ENCODE measurements at places on chromosomes 13 and 19.
A peak's percentile ranks its signal among the peaks of the same experiment; 100 is the strongest.

GRCh38 chr19:4061178-4061682 lies 5.5 kb downstream of the ZBTB7A start:
- no peak for DNase-seq

DNA sequence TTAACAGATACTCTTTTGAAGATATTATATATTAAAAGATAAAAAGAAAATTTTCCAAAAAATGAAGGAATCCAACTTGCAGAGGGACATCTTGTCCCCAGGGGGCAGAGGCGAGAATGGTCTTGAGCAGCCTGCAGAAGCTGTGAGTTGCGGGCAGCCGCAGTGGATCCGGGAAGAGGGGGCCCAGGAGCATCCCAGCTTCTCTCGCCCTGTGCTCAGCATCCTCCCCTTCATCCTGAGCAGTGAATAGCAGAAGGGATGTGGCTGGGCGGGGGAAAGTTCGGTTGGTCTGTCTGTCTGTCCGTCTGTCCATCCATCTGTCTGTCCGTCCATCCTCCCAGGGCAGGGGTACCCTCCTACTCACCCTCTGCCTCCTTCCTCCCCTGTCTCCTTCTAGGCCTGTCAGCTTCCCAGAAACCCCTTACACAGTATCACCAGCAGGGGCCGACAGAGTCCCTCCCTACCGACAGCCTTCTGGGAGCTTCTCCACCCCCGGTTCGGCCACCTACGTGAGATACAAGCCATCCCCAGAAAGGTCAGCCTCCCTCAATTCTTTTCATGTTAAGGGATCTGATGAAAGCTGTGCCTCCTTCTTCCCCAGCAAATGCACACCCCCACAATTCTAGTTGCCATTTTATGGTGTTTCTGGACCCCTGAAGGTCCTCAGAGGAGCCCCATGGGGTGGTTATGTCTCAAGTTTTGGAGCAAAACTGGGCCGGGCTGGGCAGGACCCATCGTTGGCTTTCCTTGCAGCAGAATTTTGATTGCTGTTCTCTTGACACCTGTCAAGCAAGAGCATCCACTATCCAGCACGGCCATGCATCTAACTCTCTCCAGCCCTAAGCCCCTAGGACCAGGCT lies 81.6 kb downstream of the DPF1 start:
- peak; percentile 78 for DNase-seq

DNA sequence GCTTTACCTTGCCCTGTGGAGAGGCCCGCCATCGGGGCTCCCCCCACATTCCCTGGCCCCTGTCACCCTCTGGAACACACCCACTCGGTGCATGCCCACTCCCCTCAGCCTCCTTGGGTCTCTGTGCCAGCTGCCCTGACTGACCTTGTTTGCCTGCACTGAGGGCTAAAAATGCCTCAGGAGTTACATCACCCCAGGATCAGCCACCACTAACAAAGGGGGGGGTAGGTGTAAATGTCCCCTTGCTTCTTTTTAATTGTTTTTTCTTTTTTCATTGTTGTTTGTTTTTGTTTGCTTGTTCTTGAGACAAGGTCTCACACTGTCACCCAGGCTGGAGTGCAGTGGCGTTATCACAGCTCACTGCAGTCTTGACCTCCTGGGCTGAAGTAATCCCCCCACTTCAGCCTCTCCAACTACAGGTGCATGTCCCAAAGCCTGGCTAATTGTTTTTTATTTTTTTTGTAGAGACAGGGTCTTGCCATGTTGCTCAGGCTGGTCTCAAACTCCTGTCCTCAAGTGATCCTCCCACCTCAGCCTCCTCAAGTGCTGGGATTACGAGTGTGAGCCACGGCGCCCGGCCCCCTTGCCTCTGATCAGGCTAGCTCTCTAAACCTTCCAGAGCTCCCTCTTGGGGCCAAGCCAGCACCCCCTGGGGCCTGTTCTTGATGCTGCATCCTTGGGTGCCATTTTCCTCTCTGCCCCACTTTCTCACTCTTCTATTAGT lies 297.1 kb downstream of the UQCRFS1 start:
- no peak for DNase-seq

GRCh38 chr13:101785858-101786257 lies 333.4 kb downstream of the ITGBL1 start:
- DNase-seq = peak; percentile 76

- peak; percentile 85 for DNase-seq
Measured at GRCh38 chr19:49347835-49348234, 12.6 kb downstream of the CD37 start.

- no peak for DNase-seq
Measured at GRCh38 chr13:84238381-84238780, 356.1 kb upstream of the SLITRK1 start.

- DNase-seq = no peak
Measured at GRCh38 chr19:7288977-7289376, 5.2 kb downstream of the INSR start.

- DNase-seq = peak; percentile 52
Measured at GRCh38 chr19:39557811-39558623, 18.1 kb upstream of the EID2 start.

DNA sequence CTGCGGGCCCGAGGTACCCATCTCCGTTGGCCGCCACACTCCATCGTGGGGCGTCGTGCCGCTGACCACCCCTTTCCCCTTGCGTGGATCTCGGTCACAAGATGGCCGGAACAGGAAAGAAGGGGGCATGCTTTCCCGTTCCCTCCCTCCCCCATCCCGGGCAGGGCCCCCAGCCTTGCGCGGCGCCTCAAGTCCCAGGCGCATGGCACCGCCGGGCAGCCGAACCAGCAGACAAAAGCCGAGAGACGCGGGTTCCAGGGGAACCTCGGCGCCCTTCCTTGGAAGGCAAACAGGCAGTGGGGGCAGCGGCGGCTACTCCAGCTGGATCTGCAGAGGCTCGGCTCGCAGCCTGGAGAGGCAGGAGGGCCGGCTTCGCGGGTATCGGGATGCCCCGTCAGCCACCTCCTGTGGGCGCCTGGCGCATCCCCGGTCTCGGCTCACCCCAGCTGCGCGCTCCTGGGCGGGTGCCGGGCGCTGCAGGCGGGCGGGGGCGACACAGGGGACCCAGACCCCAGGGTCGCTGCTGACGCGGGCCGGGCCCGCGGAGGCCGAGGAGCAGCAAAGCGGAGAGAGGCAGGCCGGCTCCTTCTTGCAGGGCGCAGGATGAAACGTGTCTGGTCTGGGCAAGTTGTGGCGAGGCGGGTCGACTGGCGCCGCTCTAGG lies 439 bp downstream of the DZIP1 start:
- peak; percentile 39 for DNase-seq

- DNase-seq = no peak
Measured at GRCh38 chr13:91537376-91537775, 139.0 kb downstream of the GPC5 start.

- DNase-seq = peak; percentile 49
Measured at GRCh38 chr13:93004919-93005318, 221.7 kb upstream of the GPC6 start.

GRCh38 chr13:27619728-27620376 lies 477 bp downstream of the LNX2 start:
- peak; percentile 39 for DNase-seq

DNA sequence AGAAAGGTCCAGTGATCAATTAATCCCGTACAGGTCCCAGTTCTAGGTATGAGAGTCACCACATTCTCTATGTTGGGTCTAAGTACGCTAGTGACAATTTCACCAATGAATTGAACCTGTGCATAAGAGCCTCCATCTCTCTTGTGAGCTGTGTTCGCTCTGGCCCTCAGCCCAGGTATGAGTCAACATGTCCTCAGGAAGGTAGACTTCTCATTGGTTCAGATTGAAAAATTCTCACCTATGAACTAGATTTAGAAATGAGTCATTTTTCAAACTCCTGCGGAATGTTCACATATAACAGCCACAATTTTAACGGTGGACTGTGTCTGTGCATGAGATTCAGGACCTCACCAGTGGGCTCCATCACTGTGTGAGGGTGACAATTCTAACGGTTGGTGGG lies 12.7 kb upstream of the ZNF43 start:
- DNase-seq = peak; percentile 54

GRCh38 chr19:2619076-2619475 lies 83.4 kb downstream of the GNG7 start:
- DNase-seq = no peak

- no peak for DNase-seq
Measured at GRCh38 chr19:48433337-48433736, 12.4 kb upstream of the GRWD1 start.

DNA sequence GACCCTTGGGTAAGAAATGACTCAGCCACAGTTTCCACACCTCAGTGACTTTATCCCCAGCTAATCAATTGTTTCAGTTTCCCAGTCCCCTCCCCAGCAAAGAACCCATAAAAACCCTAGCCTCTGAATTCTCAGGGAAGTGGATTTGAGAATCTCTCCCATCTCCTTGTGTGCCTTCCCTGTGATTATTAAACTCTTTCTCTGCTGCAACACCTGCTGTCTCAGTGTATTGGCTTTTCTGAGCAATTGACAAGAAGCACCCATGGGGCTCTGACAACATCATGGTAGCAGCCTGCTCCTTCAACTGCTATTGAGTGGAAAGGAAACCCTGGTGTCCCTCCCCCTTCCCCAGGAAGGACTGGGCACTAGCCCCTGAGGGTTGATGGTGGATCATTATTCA lies 73.7 kb downstream of the UQCRFS1 start:
- no peak for DNase-seq

DNA sequence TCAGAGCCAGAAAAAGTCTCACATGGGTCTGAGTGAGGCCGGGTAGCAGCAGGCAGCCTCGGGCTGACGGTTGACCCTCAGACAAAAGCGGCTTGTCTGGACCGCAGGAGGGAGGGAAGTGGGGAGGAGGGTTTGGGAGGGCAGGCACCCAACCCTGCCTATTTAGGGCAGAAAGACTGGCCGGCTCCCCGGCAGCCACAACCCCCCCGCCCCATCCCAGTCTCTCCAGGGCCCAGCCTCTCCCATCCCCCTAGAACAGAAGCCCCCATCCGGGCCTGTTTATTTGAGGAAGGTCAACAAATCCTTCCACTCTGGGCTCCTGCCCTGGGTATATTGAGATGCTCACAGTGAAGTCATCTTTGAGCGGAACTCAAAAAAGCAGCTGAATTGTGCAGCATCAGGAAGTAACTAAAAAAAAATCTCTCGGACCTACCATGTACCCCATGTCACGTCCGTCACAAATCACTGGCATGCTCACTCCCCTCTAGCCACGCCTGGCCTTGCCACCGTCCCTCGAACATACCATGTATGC lies 6.3 kb downstream of the DACT3 start:
- DNase-seq = no peak

DNA sequence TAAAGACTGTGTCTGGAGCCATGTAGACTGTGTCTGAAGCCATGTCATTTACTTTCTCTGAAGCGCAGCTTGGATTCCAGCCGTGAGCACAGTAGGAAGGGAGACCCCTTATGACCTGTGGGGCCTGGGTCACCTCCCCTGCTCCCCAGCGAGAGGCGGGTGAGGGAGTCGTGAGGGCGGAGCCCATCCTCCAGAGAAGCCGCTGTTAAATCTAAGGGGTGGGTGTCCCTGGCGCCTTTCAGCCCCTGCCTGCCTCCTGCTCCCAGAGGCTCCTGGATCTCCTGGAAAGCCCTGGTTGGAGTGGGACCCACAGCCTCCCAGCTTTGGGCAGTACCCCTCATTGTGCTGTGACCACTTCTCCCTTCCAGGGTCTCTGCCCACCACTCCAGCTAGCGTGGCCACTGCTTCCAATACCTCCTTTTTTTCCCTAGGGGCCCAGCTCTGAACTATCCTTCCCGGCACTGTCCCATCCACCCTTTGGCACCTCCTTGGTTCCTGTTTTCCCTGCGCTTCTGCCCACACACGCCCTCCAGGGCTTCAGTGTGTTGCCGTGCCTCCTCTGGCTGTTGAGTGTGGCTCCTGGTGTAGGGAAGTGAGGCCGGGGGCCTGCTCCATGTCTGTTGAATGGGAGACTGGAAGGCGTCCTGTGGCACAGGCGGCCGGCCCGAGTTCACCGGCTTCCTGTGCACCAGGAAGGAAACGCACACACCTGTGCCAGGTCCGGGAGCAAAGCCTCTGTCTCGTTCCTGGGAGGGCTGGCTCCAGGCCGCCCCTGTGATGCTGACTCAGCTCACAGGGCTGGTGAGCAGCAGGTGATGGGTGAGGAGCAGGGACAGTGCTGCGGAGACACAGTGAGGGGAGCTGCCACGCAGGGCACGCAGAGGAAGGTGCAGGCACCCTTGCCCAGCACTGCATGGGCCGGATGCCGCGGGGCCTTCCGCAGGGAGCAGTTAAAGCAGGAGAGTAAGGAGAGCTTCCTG lies 29.4 kb downstream of the ATP4B start:
- DNase-seq = no peak

DNA sequence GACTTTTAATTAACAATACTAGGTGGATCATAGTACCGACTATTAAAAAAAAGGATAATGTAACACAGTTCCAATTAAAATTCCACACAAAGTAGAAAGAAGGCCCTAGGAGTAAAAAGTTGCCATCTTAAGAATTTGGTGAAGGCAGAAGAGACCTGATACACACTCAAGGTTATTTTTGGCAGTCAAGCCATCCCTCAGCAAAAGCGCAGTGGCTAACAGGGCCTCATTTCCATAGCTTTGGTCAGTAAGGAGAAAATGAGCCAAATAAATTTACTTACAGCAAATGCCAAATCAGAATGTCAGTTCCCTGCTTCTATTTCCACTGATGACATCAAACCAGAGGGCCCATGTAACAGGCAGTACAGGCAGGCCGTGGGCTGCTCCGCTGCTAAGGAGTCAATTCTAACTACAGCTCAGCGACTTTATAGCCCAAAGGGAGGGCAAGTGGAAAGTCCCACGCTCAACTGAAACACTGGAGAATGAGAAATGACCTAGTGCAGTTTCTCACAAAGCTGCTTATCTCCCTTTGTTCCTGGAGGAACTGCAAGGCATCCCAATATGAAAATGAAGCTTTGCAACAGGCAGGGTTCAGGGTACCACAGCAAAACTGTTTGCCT lies 6.3 kb downstream of the ARGLU1 start:
- DNase-seq = peak; percentile 40

DNA sequence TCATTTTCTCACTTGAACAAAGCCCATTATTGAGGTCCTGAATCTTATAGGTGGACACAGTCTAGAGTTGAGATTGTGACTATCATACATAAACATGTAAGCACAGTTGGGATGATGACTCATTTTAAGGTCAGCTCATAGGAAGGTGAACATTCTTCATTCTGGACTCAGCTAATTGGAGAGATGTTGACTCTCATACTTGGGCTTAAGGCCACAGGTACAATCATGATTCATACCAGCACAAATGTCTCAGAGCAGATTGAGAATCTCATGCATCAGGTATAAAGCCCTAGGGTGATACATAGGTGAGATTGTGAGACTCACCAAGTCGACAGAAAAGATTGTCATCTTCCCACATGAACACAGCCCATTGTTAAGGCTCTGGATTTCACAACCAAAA lies 62.3 kb upstream of the ZNF724 start:
- DNase-seq = no peak

- no peak for DNase-seq
Measured at GRCh38 chr13:73966331-73966730, 167.9 kb downstream of the KLF12 start.

DNA sequence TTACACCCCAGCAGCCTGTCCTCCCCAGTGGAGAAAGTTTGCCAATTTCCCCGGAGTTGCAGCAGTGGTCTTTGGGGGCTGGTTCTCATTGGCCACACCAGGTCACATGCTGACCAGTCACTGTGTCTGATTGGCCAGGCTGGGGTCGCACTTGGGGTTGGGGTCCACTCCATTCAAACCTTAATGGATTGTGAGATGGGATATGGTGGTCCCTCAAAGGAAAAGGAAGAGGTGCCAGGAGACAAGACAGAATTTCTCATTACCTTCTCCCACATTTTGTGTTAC lies 3.4 kb downstream of the PPM1N start:
- DNase-seq = no peak

GRCh38 chr19:15540435-15540834 lies 32.1 kb downstream of the CYP4F22 start:
- no peak for DNase-seq

- DNase-seq = no peak
Measured at GRCh38 chr13:30049692-30050091, 199.3 kb upstream of the UBL3 start.

- DNase-seq = no peak
Measured at GRCh38 chr19:10631874-10632273, 6.5 kb downstream of the SLC44A2 start.
